Thyroid gland (tissue), 4 donors: ENCODE measurements at places on chromosomes 11 and 22. TPM values are rescaled to one million over a fixed set of nuclear protein-coding genes. Genes with fewer than 3 reads are reported as not detected.

The TH gene
- not detected for total RNA-seq

The PHOX2A gene
- not detected for total RNA-seq

The SIK2 gene
- total RNA-seq, result 27.9 TPM

The MS4A7 gene
- 6.3 TPM for total RNA-seq

The CEP126 gene
- 6.8 TPM for total RNA-seq

The LRRC56 gene
- total RNA-seq, result 1.7 TPM

The WNT7B gene
- total RNA-seq, result 0.83 TPM

The TRIOBP gene
- 150 TPM for total RNA-seq

The KRTAP5-10 gene
- not detected for total RNA-seq
